ENCODE measurements at places on chromosomes 1 and 21.

DNA sequence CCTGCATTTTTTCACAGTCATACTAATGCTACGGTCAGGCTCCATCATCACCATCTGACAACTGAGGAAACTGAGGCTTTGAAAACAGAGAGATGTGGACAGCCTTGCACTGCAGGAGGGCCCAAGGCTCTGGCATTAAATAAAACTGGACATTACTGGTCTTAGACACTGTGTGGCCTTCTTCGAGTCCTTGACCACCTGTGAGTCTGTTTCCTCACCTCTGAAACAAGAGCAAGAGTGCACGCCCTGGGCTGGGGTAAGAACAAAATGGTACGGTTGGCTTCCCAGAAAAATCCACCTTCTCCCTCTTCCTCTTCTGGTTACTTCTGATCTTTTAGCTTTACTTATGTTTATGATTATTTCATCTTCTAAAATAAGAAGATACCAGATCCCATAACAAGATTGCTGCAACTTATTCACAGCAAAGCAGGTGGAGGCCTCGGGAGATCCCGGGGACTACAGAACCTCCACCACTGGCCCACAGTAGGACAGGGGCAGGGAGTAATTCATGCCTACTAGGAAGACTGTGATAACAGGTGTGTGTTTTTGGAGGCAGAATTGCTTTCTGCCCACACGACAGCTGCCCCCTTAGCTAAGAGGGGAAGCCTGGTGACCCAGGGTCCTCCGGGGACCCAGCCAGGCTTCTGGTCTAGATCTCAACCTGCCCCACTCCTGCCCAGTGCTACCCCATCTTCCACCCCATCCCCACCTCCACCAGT, 156.4 kb upstream of the EDN2 start:
- no peak for DNase-seq

GRCh38 chr1:30811187-30811586, 53.6 kb upstream of the LAPTM5 start:
- DNase-seq: no peak

DNA sequence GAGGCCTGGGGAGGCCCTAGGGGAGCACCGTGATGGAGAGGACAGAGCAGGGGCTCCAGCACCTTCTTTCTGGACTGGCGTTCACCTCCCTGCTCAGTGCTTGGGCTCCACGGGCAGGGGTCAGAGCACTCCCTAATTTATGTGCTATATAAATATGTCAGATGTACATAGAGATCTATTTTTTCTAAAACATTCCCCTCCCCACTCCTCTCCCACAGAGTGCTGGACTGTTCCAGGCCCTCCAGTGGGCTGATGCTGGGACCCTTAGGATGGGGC, 5.2 kb downstream of the ELF3 start:
- DNase-seq: no peak

GRCh38 chr1:206524739-206525364, 17.5 kb downstream of the RASSF5 start:
- no peak for DNase-seq

- DNase-seq: no peak
These were observed 28.1 kb downstream of the ADAM30 start for GRCh38 chr1:119868176-119868575.

DNA sequence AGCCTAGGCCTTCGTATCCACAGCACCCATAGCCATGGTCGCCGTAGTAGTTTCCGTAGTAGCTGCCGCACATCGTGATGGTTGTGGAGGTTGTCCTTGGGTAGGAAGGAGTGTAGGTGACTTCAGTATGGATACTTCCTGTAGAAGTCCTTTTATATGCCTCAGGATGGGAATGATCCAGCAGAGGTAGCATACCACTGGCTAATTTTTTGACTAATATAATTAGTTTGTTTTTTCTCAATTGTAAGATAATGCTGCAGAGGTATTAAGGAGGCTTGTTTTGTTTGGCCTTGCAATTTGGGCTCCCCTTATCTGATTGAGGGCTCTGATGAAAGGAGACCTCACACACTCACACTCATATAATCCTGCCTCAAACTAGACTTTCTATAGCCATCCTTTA, at the start of gene KRTAP6-2:
Gene KRTAP6-2 (minus strand): TSS at position 101 of the 400 bp plus-strand sequence. CDS start 28 bp downstream, at position 73.
- DNase-seq: no peak

GRCh38 chr1:202068596-202068995, 54.1 kb upstream of the GPR37L1 start:
- DNase-seq: no peak

DNA sequence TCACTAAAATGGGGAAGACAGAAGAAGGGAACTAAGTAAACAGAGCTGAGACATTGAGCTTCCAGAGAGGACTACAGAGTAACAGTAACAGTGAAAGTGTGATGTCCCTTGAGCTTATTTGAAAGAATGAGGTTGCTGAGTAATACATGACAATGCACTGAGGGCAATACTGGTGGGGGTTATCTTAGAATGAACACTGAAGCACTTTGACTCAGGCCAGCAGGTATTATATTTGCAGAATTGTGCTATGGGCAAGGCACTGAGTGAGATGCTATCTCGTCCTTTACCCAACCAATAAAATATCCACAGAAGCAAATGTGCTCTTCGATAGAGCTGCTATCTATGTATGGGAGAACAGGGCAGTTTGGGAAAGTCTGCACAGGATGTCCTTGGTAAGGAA, 133.2 kb downstream of the DISP1 start:
- no peak for DNase-seq

GRCh38 chr21:36005018-36005417, 55.3 kb downstream of the SETD4 start:
- no peak for DNase-seq

- no peak for DNase-seq
These were observed 5.7 kb upstream of the CAP1 start for GRCh38 chr1:40034869-40035268.

DNA sequence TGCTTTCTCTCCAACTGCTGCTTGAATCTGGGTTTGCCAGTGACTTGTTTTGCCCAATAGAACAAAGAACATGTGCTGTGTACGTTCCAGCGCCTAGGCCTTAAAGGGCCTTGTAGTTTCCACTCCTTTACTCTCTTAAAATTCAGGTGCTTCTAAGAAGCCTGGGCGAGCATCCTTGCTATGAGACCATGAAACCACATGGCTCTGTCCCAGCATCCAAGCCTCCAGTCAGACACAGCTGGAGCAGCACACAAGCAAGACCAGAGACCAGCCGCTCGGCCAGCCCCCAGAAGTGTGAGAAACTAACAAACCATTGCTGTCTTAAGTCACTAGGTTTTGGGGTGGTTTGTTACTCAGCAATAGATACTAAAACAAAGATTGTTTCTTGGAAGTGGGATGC, 15.1 kb downstream of the PLEKHO1 start:
- DNase-seq: no peak

GRCh38 chr1:2564006-2564814, 8.0 kb downstream of the TNFRSF14 start:
- no peak for DNase-seq

DNA sequence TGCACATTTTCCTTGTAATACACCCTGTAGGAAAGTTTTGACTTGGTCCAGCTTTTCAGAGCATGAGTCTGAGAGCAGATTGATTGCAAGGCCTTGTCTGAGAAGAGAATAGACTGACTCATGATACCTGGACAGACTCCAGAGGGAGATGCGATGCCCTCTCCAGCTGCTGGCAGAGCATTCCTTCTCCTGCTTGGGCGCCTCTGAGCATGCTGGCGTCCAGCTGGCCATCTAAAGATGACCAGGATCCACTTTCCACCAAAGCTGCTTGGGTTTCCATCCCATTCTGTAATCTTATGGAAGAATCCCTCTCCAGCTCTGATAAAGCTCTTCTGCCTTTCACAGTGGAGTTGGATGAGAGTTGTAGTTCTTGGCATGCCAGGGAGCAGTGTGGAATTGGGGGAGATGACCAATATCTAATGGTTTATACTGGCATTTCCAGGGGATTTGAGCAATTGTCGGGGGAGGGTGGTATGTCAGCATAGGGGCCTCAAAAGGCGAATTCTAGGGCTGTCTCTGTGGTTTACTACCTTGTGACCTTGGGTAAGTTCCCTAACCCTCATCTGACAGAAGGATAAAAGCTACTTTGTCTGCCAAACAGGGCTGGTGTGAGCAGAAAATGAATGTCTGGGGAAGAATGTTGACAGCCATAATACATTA, 19.5 kb downstream of the SZRD1 start:
- DNase-seq: no peak

- no peak for DNase-seq
These were observed 289.2 kb downstream of the GRIK1 start for GRCh38 chr21:29650523-29651022.

GRCh38 chr1:6944434-6944833, 159.2 kb downstream of the CAMTA1 start:
- no peak for DNase-seq

GRCh38 chr1:201599548-201599947, 60.6 kb downstream of the NAV1 start:
- no peak for DNase-seq

GRCh38 chr1:219837274-219837993, 90.9 kb downstream of the SLC30A10 start:
- no peak for DNase-seq

- DNase-seq: peak; percentile 9
These were observed 1.6 kb downstream of the KCNE1 start for GRCh38 chr21:34510148-34511142.

DNA sequence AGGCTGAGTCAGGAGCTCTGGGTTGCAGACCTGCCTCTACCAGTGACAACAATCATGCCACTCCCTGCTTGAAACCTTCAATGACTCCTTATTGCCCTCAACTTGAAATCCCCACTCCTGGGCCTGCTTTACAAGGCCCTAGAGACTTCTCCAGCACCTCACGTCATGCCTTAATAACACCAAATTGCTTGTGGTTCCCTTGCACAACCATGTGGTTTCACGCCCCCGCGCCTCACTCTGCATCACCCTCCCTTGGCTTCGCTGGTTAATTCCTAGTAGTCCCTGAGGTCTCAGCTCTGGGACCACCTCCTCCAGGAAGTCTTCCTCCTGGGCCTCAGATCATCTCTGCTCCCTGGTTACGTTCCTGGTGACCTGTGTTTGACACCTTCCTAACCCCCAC, 33.0 kb downstream of the EPHA2 start:
- peak; percentile 5 for DNase-seq

Data from stimulated activated CD4-positive, alpha-beta T cell treated with anti-CD3 and anti-CD28 coated beads, Interleukin-1b, Interleukin-23, amount 100 ng/mL, for 4 hours (primary cell).